ENCODE measurements at places on chromosomes 16 and 17. TPM values are rescaled to one million over a fixed set of nuclear protein-coding genes. Genes with fewer than 3 reads are reported as not detected.

The SOST gene
- not detected for total RNA-seq

The GCGR gene
- not detected for total RNA-seq

The TAOK2 gene
- 39.7 TPM for total RNA-seq

The PIGW gene
- total RNA-seq: 30.8 TPM

The APOH gene
- total RNA-seq: not detected

The KRTAP2-3 gene
- total RNA-seq: not detected

The ZBTB4 gene
- total RNA-seq: 15.1 TPM

The TSPOAP1 gene
- total RNA-seq: 31.4 TPM

The PRSS36 gene
- 0.34 TPM for total RNA-seq

The CALB2 gene
- not detected for total RNA-seq

The SLC38A8 gene
- total RNA-seq: not detected

The SULT1A4 gene
- total RNA-seq: 2.7 TPM

The SDR42E2 gene
- total RNA-seq: not detected

The ZMYND15 gene
- not detected for total RNA-seq

- no peak for DNase-seq
These were observed 7.8 kb downstream of the CBX1 start for GRCh38 chr17:48093341-48094045.

GRCh38 chr17:8015236-8015956 lies 13.0 kb downstream of the GUCY2D start:
- DNase-seq: no peak

GRCh38 chr17:74419928-74420411 lies 11.9 kb upstream of the GPRC5C start:
- no peak for DNase-seq

DNA sequence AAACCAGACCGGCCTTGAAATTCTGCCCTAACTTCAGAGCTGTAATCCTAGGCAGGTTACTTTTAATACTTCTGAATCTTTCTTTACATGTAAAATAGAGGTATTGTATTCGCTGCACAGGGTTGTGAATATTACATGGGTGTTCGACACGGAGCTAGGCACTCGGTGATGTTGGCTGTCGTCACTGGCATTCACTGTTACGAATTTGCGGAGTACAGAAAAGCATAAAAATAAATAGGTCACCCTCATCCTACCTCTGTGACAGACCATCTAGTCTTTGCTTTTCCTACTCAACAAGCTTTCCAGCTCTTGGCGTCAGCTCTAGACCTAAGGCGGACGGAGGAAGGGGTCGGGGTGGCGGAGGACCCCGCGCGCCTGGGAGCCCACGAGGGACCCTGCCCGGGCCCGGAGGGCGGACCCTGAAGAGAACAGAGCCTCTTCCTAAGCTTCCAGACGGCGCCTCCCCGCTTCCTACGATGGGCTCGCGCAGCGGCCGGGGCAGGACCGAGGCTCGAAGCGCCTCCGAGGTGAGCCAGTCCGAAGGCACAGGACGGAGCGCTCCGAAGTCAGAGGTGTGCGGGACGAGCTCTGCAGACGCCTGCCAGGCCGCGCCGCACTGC lies 879 bp upstream of the SPG7 start:
- DNase-seq: no peak

DNA sequence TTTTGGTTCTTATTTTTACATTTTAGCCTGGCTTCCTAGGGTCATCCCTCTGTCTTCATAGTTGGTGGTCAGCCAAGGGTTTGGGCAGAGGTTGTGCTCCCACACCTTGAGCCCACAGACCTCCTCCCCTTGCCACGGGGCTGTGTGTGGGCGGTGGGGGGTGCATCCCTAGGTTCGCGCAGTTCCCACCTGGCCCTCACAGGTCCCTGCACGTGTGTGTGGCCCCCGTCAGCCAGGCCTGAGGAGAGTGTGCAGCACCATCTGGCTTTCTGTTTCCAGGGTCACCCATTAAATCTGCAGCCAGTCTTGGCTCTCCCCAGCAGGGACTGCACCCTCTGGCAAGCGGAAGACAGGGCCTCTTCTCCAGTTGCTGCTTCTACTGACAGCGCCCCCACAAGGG lies 13.6 kb upstream of the OGFOD3 start:
- no peak for DNase-seq

GRCh38 chr17:78697554-78698343 lies 84.3 kb downstream of the CYTH1 start:
- DNase-seq: no peak

GRCh38 chr17:31609331-31609730 lies 217.9 kb downstream of the RAB11FIP4 start:
- DNase-seq: no peak

- no peak for DNase-seq
These were observed 9.4 kb upstream of the MYLK3 start for GRCh38 chr16:46757339-46758050.

- DNase-seq: no peak
These were observed 191.8 kb downstream of the TMEM114 start for GRCh38 chr16:8398548-8398947.

DNA sequence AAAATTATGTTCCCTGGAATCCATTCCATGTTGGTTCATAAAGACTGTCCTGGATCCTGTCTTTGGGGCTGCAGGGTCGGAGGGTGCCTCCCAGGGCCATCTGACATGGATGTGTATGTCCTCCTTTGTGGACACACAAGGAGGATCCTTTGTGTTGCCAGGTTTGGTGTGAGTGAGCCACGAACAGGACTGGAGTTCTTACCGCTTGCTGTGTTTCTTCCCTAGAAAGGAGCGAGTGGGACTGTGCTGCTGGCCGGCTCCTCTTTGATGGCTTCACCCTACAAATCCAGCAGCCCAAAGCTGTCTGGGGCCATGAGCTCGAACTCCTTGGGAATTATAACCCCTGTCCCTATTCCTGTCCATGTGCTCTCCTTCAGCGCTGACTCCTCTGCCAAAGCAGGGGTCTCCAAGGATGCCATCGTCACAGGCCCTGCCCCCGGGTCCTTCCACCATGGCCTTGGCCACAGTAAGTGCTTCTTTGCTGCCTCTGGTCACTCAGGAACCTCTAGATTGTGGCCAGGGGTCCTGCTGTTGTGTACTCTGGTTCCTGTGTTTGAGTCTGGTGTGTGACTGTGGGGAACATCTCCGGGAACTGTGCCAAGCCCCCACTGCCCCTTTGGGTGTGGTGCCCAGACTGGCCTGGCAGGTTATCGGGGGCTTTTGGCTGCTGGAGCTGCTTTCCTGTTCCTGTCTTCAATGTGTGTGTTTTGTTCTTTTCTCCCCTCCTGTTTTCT lies 29.5 kb downstream of the UBN1 start:
- no peak for DNase-seq

Measured in activated T-helper 1 cell treated with anti-CD3 and anti-CD28 coated beads, Interleukin-12 subunit alpha, Interleukin-12 subunit beta, Interleukin-2, Interleukin-4 antibody, amounts not matched to agents 30 ng/mL and 10 ng/mL and 1 ng/mL, durations not matched to agents 14 hours and 24 hours and 36 hours (primary cell).